ENCODE measurements at places on chromosomes 7 and 10. TPM values are rescaled to one million over a fixed set of nuclear protein-coding genes. Genes with fewer than 3 reads are reported as not detected.

- no peak for DNase-seq
These were observed 342.1 kb downstream of the BMPER start for GRCh38 chr7:34247468-34247867.

DNA sequence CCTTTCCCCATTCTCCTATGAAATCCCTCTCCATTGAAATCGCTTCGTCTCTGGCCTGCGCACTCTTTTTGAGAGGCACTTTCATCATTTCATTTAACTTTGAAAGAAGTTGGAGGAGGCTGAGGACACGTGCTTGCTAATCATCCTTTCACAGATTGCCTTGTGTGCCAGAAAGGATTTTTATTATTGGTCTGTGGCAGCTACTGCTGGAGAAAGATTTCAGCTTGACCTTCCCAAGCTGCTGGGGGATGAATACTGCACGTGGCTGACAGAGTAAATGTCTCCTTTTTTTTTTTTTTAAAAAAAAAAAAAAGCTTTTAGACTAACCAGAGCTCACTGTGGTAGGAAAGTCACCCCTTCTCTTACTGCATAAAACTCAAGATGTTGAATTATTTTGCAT, 44.2 kb upstream of the KCNIP2 start:
- DNase-seq, result no peak

DNA sequence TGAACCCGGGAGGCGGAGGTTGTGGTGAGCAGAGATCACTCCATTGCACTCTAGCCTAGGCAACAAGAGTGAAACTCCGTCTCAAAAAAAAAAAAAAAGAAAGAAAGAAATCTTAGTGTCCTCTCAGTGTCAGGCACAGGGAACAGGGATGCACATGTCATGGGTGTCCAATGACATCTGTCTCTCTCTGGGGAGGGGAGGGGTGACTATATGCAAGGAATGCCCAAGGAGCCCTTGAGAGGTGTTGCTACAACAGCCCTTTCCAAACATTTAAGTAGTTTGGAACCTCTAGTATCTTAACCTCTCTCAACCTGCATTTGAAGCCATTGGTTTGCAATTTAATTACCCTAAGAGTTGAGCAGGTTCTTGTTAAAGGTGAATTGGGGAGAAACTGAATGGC, 28.9 kb downstream of the PDLIM1 start:
- no peak for DNase-seq

GRCh38 chr7:41861642-41862041, 158.8 kb upstream of the INHBA start:
- DNase-seq, result no peak

DNA sequence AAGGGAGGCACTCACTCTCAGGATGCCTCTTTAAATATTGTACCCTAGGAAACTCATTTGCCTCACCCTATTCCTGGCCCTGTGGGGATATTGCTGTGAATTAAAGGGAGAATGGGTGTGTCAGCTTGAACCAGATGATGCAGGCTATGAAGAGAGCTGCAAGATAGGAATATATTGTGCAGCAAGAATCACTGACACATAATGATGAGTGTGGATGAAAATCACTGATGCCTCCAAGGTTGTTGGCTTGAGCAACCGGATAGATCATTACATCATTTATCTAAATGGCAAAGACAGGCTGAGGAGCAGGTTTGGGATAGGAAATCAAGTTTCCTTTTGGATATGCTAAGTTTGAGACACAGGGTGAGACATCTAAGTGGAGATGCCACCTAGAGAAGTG, 6.2 kb downstream of the SLC26A4 start:
- no peak for DNase-seq

GRCh38 chr7:35839860-35840854, 39.3 kb downstream of the SEPTIN7 start:
- no peak for DNase-seq

DNA sequence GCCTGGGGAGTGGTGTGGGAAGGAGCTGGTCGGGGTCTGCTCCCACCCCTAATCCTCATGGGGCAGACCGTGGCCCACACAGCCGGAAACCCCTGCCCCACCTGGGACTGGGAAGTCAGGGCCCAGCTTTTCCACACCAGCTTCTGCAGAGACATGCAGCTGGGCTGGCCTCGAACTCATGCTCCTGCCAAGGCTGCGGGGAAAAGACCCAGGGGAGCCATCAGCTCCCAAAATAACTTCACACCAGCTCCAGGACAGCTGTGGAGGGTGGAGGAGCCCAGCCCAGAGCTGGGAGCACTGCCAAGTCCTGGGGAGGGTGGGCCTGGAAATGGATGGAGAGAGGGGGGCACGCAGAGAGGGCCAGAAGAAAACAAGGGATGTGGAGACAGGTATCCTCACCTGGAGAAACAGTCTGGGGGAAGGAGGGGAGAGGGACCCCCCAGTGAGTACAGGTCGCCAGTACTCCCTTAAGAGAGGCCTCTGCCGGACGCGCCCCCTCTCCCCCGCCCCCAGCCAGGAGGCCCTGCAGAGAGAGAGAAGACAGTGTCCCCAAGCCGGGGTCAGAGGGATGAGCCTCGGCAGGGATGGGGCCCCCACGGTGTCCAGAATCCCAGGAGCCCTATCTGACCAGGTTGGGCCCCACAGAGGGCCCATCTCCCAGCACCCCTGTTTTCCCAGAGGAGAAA, 11.5 kb upstream of the GRIFIN start:
- DNase-seq, result no peak

GRCh38 chr10:118783776-118784545, 29.2 kb upstream of the CACUL1 start:
- no peak for DNase-seq

GRCh38 chr7:115008465-115009114, 86.7 kb downstream of the MDFIC start:
- no peak for DNase-seq

The OR2A1 gene
- total RNA-seq, result not detected

The AGAP9 gene
- 12.3 TPM for total RNA-seq
